ENCODE measurements at places on chromosomes 12 and 14. TPM values are rescaled to one million over a fixed set of nuclear protein-coding genes. Genes with fewer than 3 reads are reported as not detected.

The KRT75 gene
- not detected for total RNA-seq

DNA sequence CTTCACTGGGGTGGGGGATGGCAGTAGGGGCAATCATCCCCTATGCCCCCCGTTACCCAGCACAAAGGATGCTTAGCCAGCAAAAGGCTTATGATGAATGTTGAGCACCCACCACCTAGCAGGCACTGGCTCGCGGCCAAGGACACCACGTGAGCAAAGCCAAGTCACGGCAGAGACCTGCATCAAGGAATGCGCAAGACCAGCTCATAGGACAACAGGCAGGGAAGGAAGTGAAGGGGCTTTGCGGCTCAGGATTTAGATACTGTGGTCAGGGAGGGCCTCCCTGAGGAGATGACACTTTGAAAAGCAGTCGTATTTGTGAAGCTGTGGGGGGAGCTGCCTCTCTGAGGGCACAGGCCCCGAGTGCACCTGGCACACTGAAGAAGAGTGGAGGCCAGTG is 32.8 kb downstream of the SH2B3 start:
- DNase-seq = no peak

DNA sequence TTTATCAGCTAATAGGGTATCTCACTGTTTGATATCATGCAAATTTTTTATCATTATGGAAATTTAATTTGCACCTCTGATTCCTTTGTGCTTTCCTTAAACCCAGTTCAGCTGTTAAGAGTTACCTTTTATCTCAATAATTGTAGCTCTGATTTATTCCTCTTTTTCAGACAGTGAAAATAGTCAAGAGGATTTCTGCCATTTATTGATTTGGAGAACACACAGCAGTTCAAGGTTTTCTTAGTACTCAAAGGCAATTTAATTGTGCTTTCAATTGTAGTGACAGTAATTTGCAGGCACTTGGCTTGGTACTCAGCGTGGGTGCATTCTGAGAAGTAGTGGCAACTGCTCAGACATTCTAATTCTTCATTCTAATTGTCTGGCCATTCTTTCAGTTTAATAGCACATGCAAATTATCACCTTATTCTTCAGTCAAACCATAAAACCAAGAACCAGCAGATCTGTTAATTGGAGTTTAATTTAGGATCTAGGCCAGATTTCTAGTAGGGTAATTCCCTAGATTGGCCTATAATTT is 709.3 kb downstream of the RPS29 start:
- no peak for DNase-seq

The FAM181A gene
- not detected for total RNA-seq

- DNase-seq = no peak
These were observed 148.1 kb upstream of the CRY1 start for GRCh38 chr12:107241411-107241810.

The KRT81 gene
- total RNA-seq = not detected

GRCh38 chr12:11621797-11622423 is 27.6 kb upstream of the ETV6 start:
- DNase-seq = no peak

GRCh38 chr14:32724867-32725471 is 213.7 kb upstream of the NPAS3 start:
- no peak for DNase-seq

DNA sequence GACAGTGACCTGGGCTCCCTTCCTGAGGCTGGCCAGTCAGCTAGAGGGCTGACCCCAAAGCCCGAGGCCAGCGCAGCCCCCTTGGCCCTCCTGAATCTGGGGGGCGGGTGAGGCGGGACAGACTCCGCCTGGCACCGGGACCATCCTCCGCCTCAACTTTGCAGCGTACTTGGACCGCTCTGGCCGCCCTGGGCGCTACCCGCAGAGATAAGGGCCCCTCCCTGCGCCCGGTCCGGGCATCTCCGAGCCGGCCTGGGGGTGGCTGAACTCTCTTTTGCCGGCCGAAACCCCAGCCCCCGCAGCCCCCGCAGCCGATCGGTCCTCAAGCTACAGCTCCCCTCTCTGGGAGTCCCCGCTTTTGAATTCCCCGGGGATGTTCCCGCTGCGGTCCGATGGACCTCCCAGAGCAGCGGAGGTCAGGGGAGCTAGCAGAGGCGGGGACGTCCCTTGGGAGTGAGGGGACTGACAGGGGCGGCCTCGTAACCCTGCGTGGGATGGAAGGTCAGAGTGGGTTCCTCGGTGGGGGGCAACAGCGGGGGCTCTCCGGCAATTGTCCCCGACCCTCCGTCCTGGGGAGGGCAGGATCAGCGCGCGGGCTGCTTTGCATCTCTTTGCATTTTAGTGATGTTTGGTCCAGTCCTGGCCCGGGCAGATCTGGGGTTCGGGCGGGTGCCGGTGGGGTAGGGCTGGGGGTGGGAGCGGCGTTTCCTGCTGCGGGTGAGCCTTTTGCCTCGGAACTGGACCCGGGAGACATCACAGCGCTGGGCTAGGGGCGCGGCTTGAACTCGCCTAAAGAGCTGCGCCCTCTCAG is at the start of gene CRIP1:
TSS of gene CRIP1 (plus strand) at position 724 of the 811 bp plus-strand sequence. CDS start 374 bp downstream, outside the sequence.
- DNase-seq = no peak

DNA sequence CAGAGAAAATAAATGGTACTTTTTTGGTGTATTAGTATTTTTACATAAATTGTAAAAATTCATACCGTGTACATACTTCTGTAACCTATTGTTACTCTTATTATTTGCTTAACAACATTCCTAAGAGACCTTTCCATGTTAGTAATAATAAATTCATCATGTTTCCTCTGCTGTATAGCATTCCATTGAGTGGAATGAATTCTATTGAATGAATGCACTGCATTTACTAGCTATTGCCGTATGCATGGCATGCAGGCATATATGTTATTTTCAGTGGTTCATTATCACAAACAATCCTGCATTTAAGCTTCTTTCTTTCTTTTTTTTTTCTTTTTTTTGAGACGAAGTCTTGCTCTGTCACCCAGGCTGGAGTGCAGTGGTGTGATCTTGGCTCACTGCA is 137.6 kb upstream of the TBX3 start:
- DNase-seq = no peak

GRCh38 chr12:90485560-90485959 is 469.4 kb downstream of the CCER1 start:
- no peak for DNase-seq

The PRH2 gene
- not detected for total RNA-seq

DNA sequence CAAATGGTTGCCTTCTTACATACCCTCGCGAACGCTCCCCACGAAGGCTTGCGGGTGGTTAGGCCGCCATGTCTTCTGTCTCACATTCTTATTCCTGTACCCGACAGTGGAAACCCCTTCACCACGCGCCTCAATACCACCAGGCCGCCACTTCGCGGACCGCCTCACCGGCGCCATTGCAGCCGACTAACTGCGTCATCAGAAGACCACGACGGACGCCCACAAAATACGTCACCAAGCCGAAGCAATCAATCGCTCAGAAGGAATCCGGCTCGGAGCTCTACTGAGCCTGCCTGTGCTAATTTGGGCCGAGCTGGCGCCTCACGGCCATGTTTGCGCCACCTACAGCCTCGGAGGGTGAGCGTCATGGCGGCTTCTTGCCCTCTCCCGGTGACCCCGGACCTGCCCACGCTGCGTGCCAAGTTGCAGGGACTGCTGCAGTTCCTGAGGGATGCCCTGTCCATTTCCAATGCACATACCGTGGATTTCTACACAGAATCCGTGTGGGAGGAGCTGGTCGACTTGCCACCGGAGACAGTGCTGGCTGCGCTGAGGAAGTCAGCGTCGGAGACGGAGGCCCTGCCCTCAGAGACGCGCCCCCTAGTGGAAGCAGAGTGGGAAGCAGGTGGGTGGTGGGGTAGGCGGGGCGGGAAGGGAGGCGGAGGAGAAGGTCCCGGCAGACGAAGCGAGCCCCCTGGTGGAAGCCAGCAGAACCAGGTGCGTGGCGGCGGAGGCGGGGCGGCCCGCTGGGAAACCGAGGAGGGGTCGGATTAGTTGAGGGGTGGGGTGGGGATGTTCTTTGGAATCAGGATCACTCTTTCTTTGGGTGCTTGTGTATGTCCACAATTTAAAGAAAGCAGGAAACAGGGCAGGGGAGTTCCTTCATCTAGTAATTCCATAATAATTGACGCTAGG is at the start of the genes CCDC59 and METTL25:
TSS of gene CCDC59 (minus strand) at position 188 of the 915 bp plus-strand sequence. CDS start at position 177, 11 bp downstream.
TSS of gene METTL25 (plus strand) at position 330 of the 915 bp plus-strand sequence. CDS start at position 367, 37 bp downstream.
- peak; percentile 98 for DNase-seq

DNA sequence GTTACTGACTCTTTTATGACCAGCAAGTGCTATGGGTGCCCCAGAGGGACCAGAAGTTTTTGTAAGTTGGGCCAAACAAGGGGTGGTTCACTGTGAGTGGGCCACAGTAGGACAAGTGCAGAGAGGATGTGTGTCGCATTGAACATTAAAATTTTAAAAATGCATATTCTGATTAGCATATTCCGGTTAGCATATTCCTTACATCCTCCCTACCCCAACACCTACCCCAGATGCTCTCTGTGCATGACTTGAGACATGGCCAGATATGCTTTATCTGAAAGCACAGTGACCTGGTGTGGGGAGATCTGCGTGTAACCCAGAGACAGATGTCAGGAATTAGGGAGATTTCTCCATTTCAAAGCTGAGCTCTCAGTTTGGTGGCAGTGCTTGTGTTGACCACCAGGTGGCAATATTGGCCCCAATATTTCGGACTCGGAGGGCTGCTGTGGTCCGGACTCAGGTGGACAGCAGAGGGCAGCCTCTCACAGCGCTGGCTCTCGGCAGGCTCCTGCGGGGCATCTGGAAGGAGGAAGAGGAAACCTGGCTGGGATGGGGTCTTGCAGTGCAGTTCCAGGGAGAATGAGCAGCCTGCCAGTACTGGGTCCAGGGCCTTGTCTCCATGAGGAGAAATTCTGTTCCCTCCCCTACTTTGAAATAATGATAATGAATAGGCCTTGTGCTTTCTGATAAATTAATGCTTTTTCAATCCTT is 1.6 kb upstream of the CEBPE start:
- peak; percentile 94 for DNase-seq

The ABCD2 gene
- total RNA-seq = 26.0 TPM

GRCh38 chr14:100291305-100292075 is 14.8 kb downstream of the SLC25A29 start:
- DNase-seq = peak; percentile 62

- no peak for DNase-seq
These were observed 361.1 kb upstream of the ATP2B1 start for GRCh38 chr12:90069711-90070110.

DNA sequence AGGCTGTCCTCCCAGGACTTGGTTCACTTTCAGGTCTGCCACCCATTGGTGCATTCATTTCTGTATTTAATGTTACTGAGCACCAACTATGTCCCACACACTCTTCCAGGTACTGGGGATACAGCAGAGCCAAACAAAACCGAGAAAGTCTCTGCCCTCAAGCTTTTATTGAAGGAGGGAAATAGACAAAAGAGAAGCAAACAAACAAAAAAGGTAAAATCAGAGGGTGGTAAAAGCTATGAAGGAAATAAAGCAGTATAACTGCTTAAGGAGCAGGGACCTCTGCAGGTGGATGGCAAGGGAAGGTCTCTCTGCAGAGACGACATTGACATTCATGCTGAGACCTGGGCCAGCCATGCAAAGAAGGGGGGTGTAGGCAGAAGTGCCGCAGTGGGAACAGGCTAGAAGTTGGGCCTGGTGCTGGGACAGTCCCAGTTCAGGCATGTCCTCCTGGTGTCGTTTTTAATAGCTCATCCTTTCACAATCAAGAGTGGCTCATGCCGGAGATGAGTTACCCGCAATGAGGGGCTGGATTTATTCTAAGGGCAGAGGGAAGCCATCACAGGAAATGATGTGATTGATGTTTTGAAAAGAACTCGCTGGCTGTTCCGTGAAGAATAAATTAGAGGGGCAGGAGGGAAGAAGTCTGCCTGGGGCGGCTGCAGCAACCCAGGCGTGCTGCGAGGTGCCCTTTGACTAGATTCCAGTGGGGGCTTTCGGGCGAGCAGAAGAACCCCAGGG is 72.8 kb downstream of the IRF2BPL start:
- no peak for DNase-seq

The GARIN6 gene
- total RNA-seq = not detected

The RIMBP2 gene
- 1.1 TPM for total RNA-seq

GRCh38 chr12:80154261-80154660 is 54.9 kb downstream of the OTOGL start:
- no peak for DNase-seq

The FOXG1 gene
- total RNA-seq = not detected

The KRT2 gene
- not detected for total RNA-seq

The SERPINA10 gene
- not detected for total RNA-seq

DNA sequence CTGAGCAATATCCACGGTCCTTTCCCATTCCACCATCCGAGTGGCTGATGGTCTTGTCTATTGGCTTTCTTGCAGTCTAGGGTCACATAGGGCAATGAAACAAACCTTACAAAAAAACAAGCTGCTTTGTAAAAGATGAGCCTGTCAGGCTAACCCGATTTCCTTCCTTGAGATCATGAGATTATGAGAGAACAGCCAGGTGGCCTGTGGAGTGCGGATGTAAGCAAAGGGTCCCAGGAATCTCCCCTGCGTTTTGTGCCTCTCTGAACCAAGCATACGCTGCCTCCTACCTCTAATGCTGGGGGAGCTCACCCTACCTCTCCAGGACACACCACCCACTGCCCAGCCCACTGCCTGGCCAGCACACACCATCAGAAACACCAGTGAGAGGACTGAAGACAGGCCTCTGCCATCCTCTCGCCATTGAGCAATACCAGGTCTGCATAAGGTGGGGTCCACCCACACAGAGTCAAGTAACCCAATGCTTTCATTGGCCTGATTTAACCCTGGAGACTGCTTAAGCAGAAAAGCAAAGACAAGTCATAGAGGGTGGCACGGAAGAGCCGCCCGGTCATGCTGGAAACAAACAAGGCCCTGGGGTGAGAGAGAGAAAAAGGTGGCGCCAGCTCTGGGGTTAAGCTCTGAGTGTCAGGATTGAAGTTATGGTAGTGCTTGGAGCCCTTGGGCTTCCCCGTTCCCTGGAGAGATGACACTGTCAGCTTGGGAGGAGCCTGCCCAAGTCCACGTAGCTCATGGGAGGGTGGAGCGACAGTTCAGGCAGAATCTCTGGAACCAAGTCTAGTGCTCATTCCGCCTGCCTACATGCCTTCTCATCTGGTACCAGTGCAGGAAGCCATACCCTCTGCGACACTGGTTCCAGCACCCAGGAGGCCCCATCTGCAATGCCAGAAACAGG is 46.6 kb downstream of the CALM1 start:
- DNase-seq = no peak

GRCh38 chr14:24138396-24139271 is 2.6 kb downstream of the PSME1 start:
- no peak for DNase-seq

GRCh38 chr12:11623382-11623781 is 26.1 kb upstream of the ETV6 start:
- DNase-seq = no peak

DNA sequence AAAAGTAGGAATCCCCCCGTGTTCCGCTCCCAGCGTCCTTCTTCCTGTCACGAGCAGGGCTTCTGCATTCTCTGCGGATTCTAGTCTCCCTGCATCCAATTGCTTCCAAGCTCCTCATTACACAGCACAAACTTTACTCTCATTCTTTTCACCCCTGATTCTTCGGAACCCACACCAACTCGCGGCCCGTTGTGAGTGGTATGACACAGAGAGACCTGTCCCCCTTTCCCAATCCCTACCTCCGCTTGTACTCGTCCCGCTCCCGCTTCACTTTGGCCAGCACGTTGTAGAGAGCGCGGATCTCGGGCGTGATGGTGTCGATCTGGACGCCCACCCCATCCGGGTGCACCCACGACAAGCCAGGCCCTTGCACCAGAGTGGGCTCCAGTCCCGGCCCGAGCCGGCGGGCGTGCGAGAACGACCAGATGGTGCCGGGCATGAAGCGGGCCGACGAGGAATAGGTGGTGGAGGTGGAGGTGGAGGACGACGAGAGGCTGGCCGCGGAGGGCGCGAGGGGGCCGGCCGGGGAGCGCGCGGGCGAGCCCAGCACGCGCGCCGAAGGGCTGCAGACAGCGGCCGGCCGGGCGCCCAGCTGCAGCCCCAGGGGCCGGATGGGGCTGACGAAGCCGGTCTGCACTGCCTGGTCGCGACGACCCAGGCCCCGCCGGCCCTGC is 687 bp downstream of the IFFO1 start:
- no peak for DNase-seq

The OLR1 gene
- 6.2 TPM for total RNA-seq
